ENCODE measurements at places on chromosomes 3 and 15. TPM values are rescaled to one million over a fixed set of nuclear protein-coding genes. Genes with fewer than 3 reads are reported as not detected.

The AHSG gene
- 0.31 TPM for polyA plus RNA-seq

- no peak for DNase-seq
These were observed 29.2 kb downstream of the PXK start for GRCh38 chr3:58361866-58362265.

The CCDC54 gene
- 4.4 TPM for polyA plus RNA-seq

GRCh38 chr3:155316426-155316825 is 22.9 kb upstream of the STRIT1 start:
- DNase-seq = no peak

The ISLR gene
- polyA plus RNA-seq = 190 TPM

- no peak for DNase-seq
These were observed 101.9 kb upstream of the KCNMB2 start for GRCh38 chr3:178434206-178434805.

The CFAP20DC gene
- 0.97 TPM for polyA plus RNA-seq

Measured in muscle of arm (tissue), 14 donors.